Karpas-422 (cell line): ENCODE measurements at places on chromosomes 11 and 22.

DNA sequence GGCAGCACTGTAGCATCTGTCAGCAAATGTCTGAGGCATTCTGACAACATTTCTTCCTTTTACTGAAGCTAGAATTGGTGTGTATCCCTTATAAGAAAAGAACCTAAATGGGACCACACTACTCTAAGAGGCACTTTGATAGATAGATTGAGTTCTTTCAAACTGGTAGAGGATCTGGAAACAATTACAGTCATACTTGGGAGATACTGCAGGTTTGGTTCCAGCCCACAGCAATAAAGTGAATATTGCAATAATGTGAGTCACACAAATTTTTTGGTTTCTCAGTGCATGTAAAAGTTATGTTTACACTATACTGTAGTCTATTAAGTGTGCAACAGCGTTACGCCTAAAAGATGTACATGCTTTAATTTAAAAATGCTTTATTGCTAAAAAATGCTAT, 96.9 kb downstream of the SBF2 start:
- no peaks in the 10 kb centered on the region for H3K36me3 ChIP-seq
- no peak overlapping the region for H3K27ac ChIP-seq
- DNase-seq = no peak
- no peaks in the 10 kb centered on the region for H3K4me1 ChIP-seq
- H3K27me3 ChIP-seq = no peaks in the 10 kb centered on the region

DNA sequence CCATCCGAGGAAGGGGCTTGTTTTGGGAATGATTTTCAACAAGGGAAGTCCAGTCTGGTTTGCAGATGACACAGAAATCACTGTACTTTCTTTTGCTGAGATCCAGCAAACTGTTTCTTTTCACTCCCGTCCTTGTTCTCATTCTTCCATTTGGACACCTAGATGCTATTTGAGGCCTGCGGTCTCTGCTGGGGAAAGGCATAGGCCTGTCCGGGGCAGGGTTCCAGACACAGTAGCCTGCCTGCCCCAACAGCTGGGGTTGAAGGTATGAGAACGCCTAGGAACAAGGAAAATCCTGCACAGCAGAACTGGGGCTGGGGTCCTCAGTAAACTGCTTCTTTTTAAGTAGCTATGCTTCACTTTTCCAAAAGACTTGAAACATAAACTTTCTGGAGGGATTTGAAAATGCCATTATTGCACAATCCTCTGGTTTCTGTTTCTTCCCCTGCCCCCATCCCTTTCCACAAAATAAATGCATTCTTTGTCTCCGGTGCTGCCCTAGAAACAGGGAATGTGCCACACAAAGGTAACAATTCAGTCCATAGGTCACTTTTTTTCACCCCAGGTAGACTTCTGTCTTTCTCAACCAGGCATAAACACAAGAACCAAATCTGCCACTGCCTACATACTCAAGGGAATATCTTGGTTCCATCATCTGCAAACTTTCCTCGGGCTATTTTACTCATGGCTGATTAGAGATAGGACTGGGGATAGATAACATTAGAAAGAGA, 174.8 kb upstream of the MTMR2 start:
- DNase-seq = no peak
- no peak overlapping the region for H3K4me3 ChIP-seq
- H3K27ac ChIP-seq = no peak overlapping the region
- H3K27me3 ChIP-seq = no peaks in the 10 kb centered on the region
- no peaks in the 10 kb centered on the region for H3K4me1 ChIP-seq

DNA sequence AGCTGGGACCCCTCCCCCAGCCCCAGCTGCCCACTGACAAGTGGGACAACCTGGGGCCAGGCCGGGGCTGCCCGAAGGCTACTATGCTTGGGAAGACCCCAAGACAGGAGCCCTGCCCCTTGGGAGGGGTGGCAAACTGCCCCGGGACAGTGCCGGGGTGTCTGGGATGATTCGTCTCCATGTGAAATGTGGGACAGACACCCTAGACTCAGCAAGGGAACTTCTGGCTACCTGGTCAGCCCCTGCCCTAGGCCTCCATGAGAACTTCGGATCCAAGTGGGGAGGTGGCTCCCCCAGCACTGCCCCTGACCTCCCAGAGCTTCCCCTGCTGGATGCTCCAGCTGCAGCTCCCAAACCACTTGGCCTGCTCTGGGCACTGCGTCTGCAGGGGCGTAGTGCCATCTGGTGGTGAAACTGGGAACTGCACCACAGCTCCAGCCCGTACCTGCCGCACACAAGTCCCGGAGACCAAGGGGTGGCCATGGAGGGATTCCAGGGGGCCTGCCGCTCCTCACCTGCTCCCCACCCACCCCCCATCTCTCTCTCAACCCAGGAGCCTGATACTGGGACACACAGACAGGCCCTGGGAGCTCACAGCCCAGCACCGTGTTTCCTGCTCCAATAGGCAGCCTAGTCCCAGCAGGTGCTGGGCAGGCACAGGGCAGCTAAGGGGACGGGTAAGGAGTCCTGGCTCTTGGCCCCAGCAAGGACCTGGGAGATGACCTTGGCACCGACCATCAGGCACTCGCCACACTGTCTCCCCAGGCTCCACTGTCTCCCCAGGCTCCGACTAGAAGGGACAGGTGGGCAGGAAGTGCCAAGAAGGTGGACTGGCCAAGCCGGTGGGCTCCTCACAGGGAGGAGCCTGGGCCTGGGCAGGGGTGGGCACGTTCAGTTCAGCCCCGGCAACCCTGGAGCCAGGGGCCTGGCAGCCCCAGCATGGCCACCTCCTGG, 194.1 kb downstream of the IGLL1 start:
- peak; percentile 94 for DNase-seq
- H3K36me3 ChIP-seq = no peaks in the 10 kb centered on the region
- H3K27ac ChIP-seq = no peak overlapping the region
- H3K27me3 ChIP-seq = no peaks in the 10 kb centered on the region

DNA sequence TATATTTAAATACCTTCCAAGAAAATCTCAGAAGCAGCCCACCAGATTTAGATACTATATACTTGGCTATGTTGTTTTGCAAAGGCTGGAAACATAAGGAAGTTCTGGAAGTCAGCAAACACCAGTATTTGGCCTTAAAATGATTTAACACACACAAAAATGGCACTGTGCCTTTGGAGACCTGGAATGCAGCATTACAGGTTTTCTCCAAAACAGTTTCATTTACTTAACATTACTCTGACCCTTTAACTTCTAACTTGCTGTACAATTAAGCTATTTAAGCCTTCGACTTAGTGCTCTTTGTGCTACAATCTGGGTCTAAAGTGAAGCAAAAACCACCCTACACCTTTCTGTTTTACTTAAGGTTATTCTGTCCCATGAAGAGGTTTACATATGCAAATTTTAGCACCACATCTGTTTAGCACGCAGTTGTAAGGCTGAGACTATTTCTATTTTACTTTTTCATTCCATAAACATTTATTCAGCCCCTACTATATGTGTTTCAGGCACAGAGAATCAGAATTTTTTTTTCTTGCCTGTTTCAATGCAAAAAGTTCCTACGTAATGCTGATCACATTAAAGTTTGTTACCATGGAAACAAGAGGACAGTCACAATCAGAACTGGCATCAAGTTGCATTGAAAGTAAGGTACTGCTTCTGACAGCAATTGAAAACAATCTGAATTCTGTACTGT, 70.3 kb downstream of the MAML2 start:
- no peaks in the 10 kb centered on the region for H3K27me3 ChIP-seq
- H3K27ac ChIP-seq = no peak overlapping the region
- peaks cover 7% of the 10 kb centered on the region; the same call in 1 of the 2 replicates for H3K4me1 ChIP-seq

DNA sequence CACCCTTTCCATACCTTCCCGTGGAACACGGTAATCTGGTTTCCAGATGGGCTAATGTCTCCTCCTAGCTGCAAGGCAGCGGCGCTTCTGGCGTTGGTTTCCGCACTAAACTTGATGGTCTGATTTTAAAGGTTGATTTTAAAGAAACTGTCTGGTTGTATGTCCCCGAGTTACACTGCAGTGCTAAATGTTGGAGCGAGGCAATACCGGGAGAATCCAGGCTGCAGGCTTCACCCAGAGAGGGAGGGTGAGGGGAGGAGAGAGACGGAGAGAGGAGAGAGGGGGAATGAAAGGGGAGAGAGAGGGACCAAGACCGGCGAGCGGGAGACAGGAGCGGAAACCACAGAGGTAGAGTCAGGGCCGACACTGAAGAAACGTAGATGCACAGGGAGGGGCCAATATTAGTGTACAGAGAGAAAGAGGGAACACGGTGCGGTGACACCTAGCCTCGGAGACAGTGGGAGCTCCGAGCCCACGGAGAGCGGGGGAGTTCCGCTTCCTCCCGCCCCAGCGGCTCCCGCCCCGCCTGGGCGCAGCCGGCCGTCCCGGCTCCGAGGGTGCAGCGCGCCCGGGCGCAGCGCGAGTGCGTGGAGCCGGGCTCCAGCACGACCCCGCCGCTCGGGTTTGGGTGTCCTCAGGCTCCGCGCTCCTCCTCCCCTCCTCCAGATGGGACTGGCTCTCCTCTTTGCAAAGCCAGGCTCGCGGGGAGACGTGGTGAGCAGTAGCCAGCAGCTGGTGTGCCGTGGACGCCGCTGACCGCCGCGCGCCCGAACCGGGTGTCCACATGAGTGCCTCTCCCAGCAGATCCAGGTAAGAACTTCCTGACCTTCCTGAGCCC, 71.9 kb upstream of the GRAMD1B start:
- H3K27ac ChIP-seq = no peak overlapping the region
- H3K27me3 ChIP-seq = no peaks in the 10 kb centered on the region
- DNase-seq = no peak
- H3K4me1 ChIP-seq = peaks cover 36% of the 10 kb centered on the region
- H3K4me3 ChIP-seq = no peak overlapping the region

GRCh38 chr11:61836193-61836592, 8.1 kb downstream of the FADS2 start:
- peak overlapping the region; percentile 97 for H3K27ac ChIP-seq
- no peak overlapping the region for H3K4me3 ChIP-seq
- H3K4me1 ChIP-seq = peaks cover 46% of the 10 kb centered on the region
- H3K36me3 ChIP-seq = peaks cover 8% of the 10 kb centered on the region; the same call in 1 of the 2 replicates
- H3K27me3 ChIP-seq = no peaks in the 10 kb centered on the region
- DNase-seq = no peak

- H3K27ac ChIP-seq = no peak overlapping the region
- no peak overlapping the region for H3K4me3 ChIP-seq
- no peaks in the 10 kb centered on the region for H3K36me3 ChIP-seq
- H3K4me1 ChIP-seq = 0 out of 2 replicates have a peak, but pooled peaks cover 3% of the 10 kb centered on the region
Observed at GRCh38 chr11:17816232-17816931, 81.8 kb downstream of the KCNC1 start.

DNA sequence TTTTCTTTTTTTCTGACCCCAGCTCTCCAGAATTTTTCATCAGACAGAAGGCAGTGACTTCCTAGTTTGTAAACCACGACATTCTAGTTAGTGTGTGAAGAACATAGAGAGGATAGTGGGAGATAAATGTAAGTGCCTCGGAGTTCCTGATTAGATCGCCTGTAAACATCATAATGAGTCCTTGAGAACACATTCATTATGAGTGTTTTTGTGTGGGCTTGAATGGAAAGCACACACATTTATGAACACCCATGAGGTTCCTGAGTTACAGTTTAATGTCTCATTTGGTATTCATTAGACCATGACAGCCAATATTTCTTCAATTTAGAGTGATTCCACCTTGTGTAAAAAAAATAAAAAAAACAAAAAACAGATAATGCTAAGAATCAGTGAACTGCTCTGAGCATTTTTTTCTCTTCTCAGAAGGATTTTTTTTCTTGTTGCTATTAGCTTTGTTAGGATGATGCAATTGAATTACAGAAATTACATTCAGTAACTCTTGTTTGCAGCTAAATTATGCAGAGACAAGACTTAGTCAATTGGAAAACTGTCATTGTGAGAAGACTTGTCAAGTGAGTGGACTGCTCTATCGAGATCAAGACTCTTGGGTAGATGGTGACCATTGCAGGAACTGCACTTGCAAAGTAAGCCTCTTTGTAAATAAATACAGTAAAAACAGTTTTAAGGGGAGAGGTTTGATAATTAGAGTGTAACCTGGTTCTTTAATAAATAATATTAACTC, 257.6 kb downstream of the NELL1 start:
- no peak overlapping the region for H3K4me3 ChIP-seq
- DNase-seq = no peak
- H3K27ac ChIP-seq = no peak overlapping the region
- H3K36me3 ChIP-seq = no peaks in the 10 kb centered on the region
- no peaks in the 10 kb centered on the region for H3K4me1 ChIP-seq

DNA sequence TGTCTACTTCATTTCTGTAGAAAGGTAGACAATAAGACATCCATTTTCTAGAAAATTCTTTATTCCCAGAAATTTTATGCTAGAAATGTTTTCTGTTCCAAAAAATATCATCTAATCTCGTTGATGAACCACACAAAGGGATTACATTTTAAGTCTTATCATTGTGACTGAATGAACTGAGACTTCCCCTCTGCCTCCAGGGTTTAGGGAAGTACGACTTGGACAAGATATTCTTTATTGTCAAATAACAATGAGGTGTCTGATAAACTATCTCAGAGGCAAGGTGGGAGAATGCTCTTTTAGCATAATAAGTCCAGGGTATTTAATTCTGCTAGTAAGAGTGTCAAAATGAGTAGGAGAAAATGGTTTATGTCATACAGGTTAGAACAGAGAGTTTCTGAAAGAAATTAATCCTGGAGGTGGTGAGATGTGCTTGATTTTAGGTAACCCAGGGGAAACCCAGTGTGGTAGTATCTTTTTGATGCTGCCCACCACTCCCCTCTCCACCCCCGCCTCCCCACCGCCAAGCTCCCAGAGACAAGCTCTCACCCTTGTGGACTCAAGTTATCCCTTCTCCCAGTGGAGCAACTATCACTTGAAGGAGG, 100.6 kb downstream of the CD44 start:
- no peaks in the 10 kb centered on the region for H3K36me3 ChIP-seq
- H3K4me3 ChIP-seq = no peak overlapping the region
- H3K27me3 ChIP-seq = no peaks in the 10 kb centered on the region
- no peak overlapping the region for H3K27ac ChIP-seq
- 0 out of 2 replicates have a peak, but pooled peaks cover 3% of the 10 kb centered on the region for H3K4me1 ChIP-seq
- no peak for DNase-seq

- H3K27me3 ChIP-seq = no peaks in the 10 kb centered on the region
- H3K4me3 ChIP-seq = no peak overlapping the region
- H3K4me1 ChIP-seq = peaks cover 16% of the 10 kb centered on the region
- H3K27ac ChIP-seq = no peak overlapping the region
- DNase-seq = peak; percentile 61
Observed at GRCh38 chr11:86931548-86932258, 23.5 kb downstream of the FZD4 start.

- no peak overlapping the region for H3K4me3 ChIP-seq
- H3K4me1 ChIP-seq = peaks cover 13% of the 10 kb centered on the region
- H3K27me3 ChIP-seq = no peaks in the 10 kb centered on the region
- H3K36me3 ChIP-seq = no peaks in the 10 kb centered on the region
Observed at GRCh38 chr22:31103111-31103510, 4.3 kb downstream of the SELENOM start.
